ENCODE measurements at places on chromosomes 5 and 9. TPM values are rescaled to one million over a fixed set of nuclear protein-coding genes. Genes with fewer than 3 reads are reported as not detected.

Gene GFI1B
- 6.2 TPM for polyA plus RNA-seq

Gene SLC6A18
- polyA plus RNA-seq = 0.03 TPM

Gene OR1Q1
- not detected for polyA plus RNA-seq

Gene NUTM2G
- 0.88 TPM for polyA plus RNA-seq

Gene PAPPA
- polyA plus RNA-seq = 2.2 TPM

Gene TTLL11
- polyA plus RNA-seq = 5.0 TPM

Gene ENC1
- 122 TPM for polyA plus RNA-seq

Gene MARCHF3
- polyA plus RNA-seq = 6.5 TPM

Gene EIF4EBP3
- 14.7 TPM for polyA plus RNA-seq

DNA sequence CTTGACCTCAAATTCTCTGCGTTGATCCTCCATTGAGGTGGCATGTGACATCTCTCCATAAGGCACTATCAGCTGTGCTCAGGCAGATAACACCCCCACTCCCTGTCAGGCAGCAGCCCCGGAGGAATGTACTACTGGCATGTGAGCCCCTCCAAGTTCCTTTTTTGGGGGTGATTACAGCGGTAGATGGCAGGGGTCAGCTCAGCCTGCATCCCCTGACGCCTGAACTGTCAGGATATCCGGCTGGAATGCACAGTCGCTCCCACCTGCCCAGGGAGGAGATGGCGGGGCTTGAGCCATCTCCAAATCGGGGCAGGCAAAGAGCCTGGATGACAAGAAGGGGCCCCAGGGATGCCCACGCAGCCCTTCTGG lies 40.8 kb downstream of the FAM78A start:
- no peak for DNase-seq

- no peak for DNase-seq
These were observed 80.0 kb downstream of the AK8 start for GRCh38 chr9:132797861-132798659.

DNA sequence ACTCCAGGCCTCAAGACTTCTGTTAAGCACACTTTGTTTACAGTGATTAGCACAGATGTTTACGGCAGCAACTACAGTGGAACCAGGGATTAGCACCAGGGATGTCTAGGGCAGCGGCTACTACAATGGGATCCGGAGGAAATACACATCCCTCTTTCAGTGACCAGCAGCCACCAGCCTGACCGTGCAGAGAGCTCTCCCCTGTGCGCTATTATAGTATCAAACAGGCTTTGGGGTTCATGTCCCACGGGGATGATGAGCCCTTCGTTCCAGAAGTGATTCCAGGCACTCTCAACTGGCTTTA lies 21.5 kb downstream of the GFPT2 start:
- no peak for DNase-seq

- DNase-seq = no peak
These were observed 74.3 kb downstream of the KIAA0825 start for GRCh38 chr5:94544031-94544650.

DNA sequence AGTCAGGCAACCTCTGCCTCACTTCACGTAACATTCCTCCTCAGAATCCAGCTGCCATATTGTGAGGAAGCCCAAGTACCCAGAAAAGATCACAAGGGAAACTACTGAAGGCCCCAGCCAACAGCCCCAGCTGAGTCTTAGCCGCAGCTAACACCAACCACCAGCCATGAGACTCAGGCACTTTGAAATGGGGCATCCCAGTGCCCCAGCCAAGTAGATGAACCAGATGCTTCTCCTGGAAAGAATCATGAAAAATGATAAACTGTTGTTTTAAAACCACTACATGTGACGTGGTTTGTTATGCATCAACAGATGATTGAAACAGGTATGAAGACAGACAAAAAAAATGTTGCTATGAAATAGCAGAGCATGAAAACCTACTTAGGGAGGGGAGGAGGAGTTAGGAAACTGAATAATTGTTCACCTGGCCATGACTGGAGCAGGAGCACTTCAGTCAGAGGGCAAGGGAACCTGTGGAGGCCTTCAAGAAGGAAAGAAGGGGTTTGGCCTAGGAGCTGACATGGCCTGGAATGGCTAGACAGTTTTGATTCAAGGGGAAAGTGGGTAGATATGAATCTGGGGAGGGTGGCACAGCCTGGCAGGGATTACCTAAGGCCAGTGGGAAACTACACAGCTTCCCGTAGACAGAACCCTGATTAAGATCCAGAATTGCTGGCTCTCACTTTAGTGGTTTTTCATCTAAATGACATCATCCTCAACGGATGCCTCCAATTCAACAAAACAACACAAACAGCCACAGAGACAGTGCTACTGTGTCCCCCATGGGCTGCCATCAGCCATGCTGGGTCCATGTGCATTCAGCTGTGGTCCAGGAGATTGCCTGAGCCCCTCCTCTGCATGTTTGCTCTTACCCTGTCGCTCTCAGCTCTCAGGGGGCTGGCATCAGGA lies 211.6 kb downstream of the SYK start:
- DNase-seq = no peak

- DNase-seq = peak; percentile 87
These were observed 96.2 kb downstream of the RXRA start for GRCh38 chr9:134422301-134423090.

- DNase-seq = peak; percentile 54
These were observed 583.4 kb downstream of the ACTL7B start for GRCh38 chr9:108272349-108272899.

GRCh38 chr9:130331573-130331972 lies 66.0 kb downstream of the HMCN2 start:
- DNase-seq = peak; percentile 57

DNA sequence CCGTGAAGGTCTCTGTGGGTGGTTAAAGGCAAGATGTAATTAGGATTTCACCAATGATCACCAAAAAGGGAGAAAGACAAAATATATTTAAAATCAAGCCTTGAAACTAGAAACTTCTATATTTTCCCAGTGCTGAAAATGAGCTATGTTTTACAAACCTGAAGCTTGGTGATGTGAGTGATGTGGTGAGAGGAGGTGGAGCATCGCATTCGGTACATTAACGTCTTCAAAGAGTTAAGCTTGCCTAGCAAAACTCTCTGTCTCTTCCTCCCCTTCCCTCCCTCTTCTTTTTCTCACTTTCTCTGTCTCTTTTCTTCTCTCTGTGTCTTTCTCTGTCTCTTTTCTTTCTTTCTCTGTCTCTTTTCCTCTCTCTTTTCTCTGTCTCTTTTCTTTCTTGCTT lies 347.3 kb upstream of the IRX2 start:
- DNase-seq = no peak

- no peak for DNase-seq
These were observed 112.9 kb downstream of the HSPA4 start for GRCh38 chr5:133164759-133165158.

DNA sequence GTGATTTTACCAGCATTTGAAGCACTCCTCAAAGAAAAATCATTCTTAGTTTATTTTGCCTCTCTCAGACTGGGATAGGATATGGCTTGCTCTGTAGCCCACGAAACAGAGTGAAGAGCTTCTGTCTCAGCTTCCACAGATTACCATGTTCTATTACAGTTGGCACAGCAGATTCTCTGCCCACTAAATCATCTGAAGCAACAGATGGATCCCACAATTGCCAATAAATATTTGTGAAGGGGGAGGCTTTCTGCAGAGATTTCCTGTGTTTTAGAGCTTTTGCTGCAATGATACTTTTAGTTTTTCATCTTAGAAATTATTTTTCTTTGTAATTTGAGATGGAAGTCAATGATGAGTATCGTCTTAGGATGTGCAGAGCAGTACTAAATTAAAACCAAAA lies 12.3 kb upstream of the MAP3K1 start:
- DNase-seq = no peak

DNA sequence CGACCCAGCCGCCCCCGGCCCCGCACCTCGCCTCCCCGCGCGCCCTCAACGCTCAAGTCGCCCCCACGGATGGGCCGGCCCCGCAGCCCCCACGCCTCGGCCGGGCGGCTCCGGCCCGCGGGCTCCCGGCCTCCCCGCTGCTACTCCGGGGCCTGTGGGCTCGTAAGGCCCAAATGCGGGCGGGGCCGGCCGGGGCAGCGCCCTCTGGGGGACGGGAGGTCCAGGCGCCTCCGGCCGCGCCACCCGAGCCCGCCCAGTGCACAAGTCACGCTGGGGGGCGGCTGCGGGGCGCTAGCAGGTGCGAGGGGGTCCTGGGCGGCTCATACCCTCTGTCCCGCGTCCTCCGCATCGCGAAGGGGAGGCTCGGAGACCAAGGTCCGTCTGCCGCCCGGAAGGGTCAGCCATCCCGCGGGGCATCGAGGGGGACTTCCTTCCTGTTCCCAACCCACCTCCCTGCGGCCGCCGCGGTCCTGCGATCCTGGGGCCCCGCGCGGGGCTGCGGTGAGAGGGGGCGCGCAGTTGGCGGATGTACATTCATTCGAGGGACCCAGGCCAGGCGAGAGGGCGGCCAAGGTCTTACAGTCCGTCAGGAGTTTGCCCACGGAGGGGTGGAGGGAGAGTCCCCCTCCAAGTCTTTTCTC lies at the start of gene CIZ1:
Gene CIZ1 (minus strand): TSS at position 167 of the 641 bp plus-strand sequence. CDS start 715 bp downstream, outside the sequence.
- DNase-seq = peak; percentile 76

DNA sequence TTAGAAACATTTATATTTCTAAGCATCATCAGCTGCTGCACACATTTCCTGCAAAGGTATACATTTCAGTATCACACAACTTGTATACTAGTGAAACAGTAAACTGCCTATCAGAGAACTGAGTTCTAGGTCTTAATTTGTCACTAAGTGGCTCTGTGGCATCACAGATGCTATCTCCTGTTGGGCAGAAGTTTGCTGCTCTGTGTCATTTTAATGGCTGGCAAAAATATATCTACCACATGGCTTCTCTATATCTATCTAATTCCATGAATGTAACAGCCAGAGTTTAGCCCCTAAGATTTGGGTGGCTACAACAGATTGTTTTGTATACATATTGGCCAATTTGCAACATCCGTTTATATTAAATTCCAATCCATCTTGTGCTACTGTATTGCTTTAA lies 1231.9 kb upstream of the C9orf72 start:
- no peak for DNase-seq

DNA sequence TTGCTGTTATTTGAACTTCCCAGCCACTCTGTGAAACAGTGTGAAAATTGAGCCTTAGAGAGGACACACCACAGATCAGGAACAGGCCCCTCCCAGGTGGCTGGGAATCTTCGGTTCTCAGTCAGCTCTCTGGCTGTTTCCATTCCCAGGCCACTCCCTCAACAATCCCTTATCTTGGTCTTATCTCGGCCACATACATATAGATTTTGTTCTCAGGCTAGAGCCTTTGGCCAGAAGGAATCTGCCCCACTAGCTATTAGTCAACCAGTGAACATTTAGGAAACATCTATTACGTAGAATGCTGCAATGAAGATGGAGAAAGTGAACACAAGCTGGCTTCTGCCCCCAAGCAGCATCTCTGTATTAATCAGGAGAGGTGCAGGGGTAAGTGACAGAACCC lies 21.0 kb upstream of the WWC1 start:
- DNase-seq = no peak

DNA sequence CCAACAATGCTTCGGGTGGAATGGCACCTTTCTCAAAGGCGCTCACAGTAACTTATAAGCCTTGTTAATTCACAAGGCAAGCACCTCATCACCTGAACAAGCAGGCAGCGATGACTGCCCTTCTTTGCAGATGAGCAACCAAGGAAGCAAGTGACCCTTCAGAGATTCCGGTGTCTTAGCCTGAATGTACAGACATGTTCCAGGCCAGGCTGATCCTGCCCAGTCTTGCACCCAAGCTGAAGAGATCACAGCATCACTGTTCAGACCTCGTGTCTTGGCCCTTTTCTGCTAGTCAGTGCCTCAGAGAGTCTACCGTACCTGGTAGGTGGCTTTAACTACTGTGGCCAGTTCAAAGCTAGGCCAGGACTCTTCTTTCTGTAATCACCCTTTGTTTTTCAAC lies 94.7 kb upstream of the ERCC6L2 start:
- DNase-seq = no peak

DNA sequence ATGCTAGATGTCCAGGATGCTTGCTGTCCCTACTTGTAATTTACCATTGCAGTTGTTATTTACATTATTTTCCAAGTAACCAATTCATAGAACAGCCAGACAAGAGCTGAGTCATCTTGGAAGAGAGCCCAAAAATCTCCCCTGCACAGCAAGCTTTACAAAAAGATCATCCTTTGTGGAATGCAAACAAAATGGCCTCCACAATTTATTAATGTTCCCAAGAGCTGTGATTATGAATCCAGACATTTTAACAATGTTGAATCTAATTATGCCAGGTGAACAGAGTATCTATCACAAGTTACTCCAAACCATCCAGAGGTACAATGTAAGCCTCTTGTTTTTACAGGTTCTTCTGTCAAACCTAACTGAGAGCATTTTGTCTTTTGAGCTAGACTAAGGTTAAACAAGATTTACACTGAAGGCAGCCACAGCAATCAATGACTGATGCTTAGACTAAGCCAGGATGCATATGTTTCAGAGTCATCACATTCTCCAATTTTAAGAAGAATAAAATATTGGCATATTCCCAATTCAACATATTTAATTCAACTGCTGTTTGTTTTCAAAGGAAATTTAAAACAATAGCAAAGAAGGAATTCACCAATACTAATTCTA lies 95.3 kb upstream of the SLC12A2 start:
- peak; percentile 11 for DNase-seq

- no peak for DNase-seq
These were observed 129.3 kb upstream of the LPCAT1 start for GRCh38 chr5:1652873-1653697.

DNA sequence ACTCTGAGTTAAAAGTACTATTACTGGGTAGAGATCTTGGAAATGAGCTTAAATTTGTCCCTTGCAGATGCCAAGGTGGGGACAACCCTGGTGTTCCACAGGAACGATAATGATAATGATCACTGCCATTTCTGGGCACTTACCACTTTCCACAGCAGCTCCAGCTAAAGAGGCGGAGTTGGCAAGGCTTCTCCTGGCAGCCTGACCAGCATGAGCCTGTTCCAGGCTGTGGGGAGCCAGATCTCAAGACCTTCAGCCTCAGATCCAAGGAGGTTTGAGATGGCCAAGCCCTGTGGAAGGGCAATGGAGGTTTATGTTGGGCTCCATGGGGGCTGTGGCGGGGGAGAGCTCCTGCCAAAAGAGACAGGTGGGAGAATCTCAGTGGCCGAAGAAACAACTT lies 244.9 kb upstream of the MVB12B start:
- DNase-seq = no peak

- no peak for DNase-seq
These were observed 14.8 kb downstream of the STXBP1 start for GRCh38 chr9:127626752-127627493.

GRCh38 chr5:96176022-96176421 lies 214.4 kb upstream of the ELL2 start:
- DNase-seq = no peak

DNA sequence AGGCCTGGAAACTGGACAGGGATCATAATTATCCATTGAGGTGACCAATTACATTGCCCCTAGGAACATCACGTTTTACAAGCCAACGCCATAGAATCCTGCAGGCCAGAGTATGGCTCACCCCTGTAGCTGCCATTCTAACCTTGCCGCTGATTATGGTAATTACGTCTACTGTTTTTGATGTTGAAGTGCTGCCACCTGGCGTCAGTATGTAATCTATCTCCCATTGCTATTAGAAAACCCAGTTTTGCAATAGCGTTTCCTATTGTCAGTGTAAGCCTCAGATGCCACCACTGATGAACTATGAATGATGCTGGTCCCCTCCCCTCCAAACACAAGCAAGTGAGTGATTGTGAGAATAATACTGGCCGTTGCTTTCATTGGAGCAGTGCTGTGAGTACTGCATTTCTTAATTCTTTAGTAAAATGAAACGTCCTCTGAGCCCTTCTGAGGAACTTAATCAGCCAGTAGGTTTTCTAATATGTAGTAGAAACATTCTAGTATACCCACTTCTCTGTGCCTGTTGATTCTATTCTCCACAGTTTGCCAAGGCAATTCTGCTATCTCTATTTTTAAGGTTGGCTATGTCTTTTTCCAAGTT lies 100.5 kb upstream of the NMUR2 start:
- peak; percentile 57 for DNase-seq

GRCh38 chr5:168305281-168305680 lies 13.8 kb downstream of the WWC1 start:
- DNase-seq = no peak
